Activated naive CD4-positive, alpha-beta T cell (primary cell): ENCODE measurements at places on chromosomes 5 and 9.

DNA sequence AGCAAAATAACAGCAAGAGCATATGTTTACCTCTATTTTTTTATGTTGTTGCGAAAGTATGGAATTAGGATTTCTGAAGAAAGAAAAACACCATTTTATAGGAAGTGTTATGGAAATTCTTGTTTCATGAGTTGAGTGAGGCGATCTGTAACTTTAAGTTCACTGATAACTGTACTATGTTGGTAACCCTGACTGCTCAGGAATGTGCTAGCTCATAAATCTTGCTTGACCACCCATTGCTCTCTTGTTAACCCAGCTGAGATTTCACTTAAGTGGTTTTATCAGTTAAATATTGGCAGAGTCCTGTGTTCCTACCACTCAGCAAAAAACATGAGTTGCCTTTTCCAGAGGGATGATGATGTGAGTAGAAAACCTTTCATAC is 91.1 kb upstream of the STARD4 start:
- DNase-seq, result no peak

GRCh38 chr5:132491368-132492364 is 1.1 kb upstream of the IRF1 start:
- no peak for DNase-seq

GRCh38 chr9:93116072-93116961 is 17.7 kb downstream of the NINJ1 start:
- DNase-seq, result no peak

- DNase-seq, result no peak
Measured at GRCh38 chr9:9498846-9499245, 1114.0 kb downstream of the PTPRD start.

GRCh38 chr5:172194985-172195774 is 1.2 kb downstream of the EFCAB9 start:
- no peak for DNase-seq

DNA sequence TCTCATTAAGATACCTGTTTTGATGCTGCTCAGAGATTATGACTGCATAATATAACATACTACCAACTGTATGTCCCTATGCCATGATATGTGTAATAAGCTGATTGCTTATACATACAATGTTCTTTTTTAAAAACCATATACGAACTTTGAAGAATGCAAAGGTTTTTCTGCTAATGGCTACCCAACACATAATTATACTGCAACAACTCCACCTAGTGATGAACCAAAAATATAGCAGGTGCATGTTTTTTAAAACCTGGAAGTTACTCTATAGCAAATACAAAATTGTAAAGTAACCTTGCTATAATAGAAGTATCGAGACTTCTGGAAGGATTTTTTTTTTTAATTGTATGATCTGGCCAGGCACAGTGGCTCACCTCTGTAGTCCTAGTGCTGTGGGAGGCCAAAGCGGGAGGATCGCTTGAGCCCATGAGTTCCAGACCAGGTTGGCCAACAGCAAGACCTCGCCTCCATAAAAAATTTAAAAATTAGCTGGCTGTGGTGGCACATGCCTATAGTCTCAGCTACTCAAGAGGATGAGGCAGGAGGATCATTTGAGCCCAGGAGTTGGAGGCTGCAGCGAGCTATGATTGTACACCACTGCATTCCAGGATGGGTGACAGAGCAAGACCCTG is 49.1 kb downstream of the HOMER1 start:
- DNase-seq, result no peak
